ENCODE measurements at places on chromosomes 3 and 15.

DNA sequence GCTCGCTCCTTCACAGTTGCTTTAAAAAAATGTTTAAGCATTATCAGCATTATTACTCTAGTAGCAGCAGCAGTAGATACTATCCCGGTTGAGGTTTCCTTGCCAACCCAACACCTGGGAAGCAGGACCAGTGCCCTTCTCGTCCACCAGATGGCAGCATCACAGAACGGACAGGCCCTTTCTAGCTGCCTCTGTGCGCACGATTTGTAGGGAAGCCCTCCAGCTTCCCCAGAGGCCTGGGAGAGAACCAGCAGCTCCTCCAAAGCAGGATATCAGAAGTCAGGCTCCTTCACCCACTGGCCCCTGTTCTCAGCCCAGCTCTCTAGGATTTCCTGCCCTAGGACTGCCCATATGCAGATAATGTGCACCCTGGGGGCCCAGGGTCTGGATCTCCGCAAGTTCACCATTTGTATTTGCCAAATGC lies 16.8 kb upstream of the ESYT3 start:
- peak; percentile 73 for DNase-seq

GRCh38 chr3:3735919-3736318 lies 63.3 kb upstream of the LRRN1 start:
- no peak for DNase-seq

- DNase-seq = no peak
Measured at GRCh38 chr3:86990734-86991481, at the start of gene VGLL3. Gene VGLL3, minus strand, starts transcription at chr3:86991149. Its CDS starts 406 bp downstream, at chr3:86990743.

DNA sequence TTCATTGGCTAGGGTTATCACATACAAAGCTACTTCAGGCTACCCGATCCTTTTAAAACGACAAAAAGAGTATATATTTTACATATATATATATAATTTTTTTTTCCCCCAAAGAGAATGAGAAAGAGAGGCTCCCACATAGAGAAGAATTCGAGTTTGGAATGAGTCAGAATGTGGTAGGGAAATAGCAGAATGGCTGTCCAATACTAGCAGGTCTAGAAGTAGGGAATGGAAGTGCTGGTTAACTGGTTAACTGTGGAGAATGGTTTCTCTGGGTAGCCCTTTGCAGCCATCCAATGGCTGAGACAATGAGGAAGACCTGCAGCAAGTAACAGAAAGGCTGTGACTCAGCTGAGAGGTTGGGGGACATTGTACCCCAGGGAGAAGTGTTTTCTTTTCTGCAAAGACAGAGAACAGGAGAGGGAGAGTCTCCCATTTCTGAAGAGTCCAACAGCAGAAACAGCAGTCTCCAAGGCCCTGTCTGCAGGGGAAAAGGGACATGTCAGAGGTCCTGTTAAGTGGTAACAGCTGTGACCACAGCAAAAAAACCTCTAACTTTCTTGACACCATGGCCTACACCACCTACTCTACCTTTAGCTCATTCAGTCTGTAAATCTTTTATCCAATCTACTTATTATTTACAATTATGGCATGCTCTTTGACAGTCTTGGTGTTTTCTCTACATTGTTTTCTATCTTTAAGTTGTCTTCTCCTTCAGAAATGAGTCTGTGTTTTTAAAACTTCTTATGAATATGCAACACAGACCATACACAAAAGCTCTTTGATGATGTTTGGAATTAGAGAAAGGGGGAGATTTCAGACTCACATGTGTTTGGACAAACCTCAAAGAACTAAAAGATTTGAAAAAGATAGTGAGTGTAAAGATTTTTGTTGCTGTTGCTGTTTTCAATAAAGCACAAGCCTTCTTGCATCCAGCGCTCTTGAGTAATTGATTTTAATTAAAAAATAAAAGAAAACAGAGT lies 116.1 kb upstream of the SLC7A14 start:
- DNase-seq = no peak

GRCh38 chr3:196634829-196635228 lies 4.7 kb upstream of the NRROS start:
- DNase-seq = no peak

DNA sequence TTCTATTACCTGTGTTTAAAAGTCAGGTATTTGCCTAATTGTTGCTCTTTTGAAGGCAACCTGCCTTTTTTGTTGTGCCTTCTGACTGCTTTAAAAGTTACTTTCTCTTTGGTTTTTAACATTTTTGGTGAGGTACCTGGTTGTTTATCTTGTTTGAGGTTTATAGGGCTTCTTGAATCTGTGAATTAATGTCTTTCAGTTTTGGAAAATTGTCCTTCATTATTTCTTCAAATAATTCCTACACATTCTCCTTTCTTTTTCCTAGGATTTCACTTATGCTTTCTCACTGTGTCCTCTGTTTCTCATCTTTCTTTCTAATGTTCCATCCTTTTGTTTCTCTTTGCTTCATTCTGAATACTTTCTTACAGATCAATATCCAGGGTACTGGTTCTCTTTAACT lies 30.8 kb downstream of the HHLA2 start:
- DNase-seq = no peak

DNA sequence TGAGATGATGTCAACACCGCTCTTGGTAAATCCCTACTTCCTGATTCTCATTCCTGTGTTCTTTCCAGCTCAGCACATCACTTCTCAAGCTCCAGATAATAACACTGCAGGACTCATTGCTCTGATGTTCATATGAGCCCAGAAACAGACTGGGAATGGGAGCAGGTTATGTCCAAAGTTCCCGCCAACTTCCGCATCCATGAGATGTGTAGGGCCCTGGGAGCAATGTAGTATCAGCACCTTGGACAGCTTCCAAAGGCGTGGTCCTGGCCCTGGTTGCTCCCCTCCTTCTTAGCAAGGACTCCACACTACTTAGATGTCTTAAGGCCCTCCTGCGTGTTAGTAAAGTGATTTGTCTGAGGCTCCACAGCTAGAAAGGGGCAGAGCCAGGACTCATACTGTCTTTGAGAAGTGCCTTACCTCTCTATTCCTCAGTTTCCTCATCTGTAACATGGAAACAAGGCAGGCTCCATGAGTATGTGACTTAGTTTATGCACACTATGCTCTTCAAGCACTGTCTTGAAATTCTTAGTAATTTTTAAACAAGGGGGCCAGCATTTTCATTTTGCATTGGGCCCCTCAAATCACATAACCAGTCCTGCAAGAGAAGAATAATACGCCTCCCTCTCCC lies 27.9 kb upstream of the SLC6A1 start:
- no peak for DNase-seq

GRCh38 chr3:112848196-112848595 lies 1.5 kb upstream of the CD200R1L start:
- DNase-seq = no peak
